ENCODE measurements at places on chromosomes 1 and 21.
A peak's percentile ranks its signal among the peaks of the same experiment; 100 is the strongest.

GRCh38 chr1:16224472-16224871, 12.0 kb upstream of the ARHGEF19 start:
- DNase-seq = no peak

DNA sequence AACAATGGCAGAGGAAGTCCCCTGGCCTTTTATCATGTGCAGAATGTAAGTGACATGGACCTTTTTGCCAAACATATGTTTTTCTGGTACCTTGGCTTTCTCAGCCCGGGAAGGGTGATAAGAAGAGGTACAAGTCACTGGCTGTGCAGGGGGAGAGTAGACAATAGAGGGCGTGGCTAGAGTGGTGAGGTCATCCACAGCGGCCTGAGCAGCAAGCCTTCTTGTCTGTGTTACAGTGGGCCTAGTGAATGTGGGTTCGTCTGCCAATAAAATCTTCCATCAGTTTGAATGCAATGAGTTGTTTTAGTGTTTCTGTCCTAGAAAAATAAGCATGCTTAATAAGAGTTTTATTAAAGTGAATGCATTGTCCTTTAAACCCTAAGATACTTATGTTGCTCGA, 59.0 kb upstream of the PGD start:
- DNase-seq = no peak

DNA sequence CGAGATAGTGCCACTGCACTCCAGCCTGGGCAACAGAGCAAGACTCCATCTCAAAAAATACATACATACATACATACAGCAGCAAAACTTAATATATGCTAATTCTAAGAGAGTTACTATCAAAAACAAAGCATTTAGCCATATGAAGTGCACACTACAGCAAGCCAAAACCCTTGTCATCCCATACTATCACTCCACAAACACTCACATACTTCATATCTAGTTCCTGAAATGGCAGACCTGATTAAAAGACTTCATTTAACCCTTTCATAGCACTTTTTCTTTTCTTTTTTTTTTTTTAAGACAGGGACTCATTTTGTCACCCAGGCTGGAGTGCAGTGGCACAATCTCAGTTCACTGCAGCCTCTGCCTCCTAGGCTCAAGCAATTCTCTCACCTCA, 65.6 kb downstream of the COP1 start:
- DNase-seq = no peak

DNA sequence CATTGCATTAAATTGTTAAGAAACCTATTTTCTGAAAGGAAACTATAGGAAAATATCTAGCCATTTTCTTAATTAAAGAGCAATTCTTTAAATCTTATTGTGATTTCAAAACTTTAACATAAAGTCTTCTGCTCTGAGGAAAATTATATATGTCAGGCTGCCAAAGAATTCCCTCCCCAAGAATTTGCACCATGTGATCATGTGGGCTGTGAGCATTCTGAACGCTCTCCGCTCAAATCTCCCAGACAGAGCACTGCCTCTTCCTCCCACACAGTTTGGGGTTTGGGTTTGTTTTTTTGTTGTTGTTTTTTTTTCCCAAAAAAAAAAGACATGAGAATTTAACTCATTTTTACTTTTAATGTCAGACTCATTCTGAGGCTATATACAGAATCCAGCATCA, 155.9 kb upstream of the PALMD start:
- no peak for DNase-seq

DNA sequence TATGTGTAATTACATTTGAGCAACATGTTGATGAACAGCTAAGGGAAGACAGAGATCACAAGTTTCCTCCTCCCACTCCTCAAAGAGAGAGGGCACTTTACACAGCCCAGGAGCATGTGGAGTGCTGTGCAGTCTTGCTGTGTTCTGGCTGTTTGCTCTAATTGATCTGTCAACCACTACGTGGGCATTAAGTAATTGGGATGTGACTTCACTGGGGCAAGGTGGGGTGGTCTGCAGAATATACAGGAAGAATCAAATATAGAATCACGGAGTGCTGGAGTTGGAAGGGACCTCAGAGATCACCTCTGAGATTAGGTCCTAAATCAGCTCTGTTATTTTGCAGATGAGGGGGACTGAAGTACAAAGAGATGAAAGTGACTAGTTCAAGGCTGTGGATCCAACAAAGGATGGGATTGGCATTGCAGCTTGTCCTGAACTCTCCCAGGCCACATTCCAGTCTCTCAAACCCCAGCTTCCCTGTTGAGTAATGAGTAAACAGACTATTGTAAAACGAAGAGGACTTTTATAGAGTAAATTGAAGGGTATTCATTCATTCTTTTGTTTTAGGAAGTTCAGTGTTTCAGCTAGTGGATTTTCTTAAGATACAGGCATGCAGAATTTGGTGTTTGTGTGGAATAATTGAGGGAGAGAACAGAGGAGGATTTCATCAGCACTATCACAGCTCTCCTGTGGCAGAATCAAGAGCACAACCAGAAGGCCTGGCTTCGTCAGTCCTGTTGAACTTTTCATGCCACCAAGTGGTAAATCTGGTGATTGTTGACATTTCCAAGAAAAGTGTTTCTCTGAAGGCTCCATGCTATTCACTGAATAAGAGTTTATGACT, 22.4 kb downstream of the NOS1AP start:
- no peak for DNase-seq

- no peak for DNase-seq
Observed at GRCh38 chr1:248886237-248886895, 19.7 kb upstream of the PGBD2 start.

- no peak for DNase-seq
Observed at GRCh38 chr1:192951691-192952460, 107.3 kb downstream of the UCHL5 start.

GRCh38 chr1:2046174-2046917, 3.9 kb upstream of the PRKCZ start:
- DNase-seq = no peak

- DNase-seq = no peak
Observed at GRCh38 chr1:67646145-67647035, 38.6 kb upstream of the GADD45A start.

- no peak for DNase-seq
Observed at GRCh38 chr21:42425591-42425990, 21.9 kb downstream of the UBASH3A start.

DNA sequence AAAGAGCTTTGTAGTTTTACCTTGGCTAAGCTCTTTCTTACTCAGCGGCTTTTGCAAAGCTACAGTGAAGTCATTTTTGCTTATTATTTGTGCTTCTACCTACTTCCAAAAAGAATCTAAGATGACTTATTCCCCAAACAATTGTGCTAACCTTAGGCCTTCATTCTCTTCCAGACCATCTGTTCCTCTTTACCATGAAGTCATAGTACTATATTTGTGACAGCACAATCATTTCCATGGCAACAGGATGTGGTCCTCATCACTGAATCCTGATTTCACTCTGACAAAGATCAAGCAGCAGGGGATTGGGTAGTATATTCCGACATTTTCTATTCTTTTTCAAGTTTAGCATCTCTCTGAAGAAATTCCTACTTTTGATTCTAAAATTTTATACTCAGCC, 24.8 kb upstream of the NMNAT2 start:
- DNase-seq = no peak

- DNase-seq = no peak
Observed at GRCh38 chr1:46289976-46290375, 13.4 kb downstream of the LRRC41 start.

GRCh38 chr1:20183035-20183434, 2.9 kb upstream of the UBXN10 start:
- no peak for DNase-seq

- DNase-seq = no peak
Observed at GRCh38 chr21:29753216-29753615, 186.6 kb downstream of the GRIK1 start.

DNA sequence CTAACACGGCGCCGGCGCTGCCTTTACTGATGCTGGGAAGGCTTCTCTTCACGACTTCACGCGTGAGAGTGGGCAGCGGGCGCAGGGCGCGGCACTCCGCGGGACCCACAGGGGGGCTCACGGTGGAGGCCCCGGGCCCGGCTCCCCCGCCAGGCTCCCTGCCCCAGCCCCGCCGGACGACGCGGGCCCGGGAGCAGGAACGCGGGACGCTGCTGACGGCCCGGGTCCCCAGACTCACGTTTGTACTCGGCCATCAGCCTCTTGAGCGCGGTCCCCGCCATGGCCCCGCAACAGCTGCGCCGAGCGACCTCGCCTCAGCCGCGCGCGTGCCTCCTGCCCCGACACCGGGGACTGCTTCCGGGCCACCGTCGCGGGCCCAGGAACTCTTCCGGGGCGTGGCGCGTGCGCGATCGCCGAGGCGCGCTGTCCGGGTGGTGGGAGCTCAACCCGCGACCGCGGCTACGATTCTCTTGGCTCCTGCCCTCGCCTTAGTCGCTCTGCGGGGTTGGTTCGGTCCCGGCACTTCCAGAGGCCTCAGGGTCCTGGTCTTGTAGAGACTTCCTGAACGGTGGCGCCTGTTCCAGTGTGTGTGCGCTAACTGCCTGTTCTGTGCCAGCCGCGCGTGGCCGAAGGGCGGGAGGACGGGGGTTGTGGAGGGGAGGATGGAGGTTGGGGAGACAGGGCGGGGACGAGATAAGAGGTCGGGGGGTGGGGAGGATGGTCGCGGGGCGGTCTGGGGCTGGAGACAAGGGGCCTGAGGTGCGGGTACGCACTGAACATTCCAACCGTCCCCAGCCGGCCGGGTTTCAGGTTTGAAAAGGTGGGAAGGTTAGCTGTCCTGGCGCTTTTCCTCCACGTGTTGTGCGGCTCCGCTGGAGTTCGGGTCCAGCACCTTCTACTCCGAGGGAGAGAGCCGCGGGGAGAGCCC, at the start of gene UBE2G2:
Gene UBE2G2, minus strand, starts transcription at position 353 of the 928 bp plus-strand sequence. Its CDS starts 72 bp downstream, at position 281.
- DNase-seq = peak; percentile 50

DNA sequence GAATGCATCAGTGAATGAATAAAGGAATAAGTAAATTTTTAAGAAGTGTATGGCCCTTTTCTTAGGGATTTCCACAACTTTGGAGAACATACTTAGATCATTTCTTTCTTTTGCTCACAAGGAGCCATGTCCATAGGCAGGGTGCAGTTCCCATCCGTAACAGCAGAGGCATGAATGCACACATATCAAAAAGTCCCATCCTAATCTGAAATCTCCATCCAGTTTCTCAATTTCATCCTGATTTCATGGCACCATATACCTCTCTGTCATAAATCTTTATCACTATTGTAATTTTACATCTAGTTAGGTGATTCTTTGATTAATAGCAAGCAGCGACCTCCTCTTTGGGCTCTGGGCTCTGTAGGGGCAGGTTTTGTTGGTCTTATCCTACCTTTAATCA, 359.2 kb downstream of the RRAGC start:
- DNase-seq = no peak
